Panc1 (cell line): ENCODE measurements at places on chromosomes 16 and 17.

- DNase-seq = no peak
These were observed 7.6 kb downstream of the ATXN1L start for GRCh38 chr16:71853413-71853812.

- DNase-seq = no peak
These were observed 14.5 kb downstream of the SLC7A6OS start for GRCh38 chr16:68296291-68296690.

GRCh38 chr16:58102665-58103392 is 26.4 kb downstream of the CFAP20 start:
- DNase-seq = no peak

DNA sequence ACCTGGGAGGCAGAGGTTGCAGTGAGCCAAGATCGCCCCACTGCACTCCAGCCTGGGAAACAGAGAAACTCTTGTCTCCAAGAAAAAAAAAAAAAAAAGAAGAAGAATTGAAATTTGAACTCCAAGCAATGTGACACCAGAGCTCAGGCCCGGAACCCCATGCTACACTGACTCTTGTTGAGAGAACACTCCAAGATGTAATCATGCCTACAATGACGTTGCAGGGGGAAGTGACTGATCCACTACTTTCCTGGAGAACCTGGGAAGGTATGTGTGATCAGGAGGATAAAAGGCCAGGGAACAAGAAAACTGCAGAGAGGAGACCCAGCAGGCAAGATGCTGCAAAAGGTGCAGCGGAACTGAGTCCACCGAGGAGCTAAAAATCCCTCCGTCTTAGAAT is 57.9 kb downstream of the ADCY9 start:
- no peak for DNase-seq

DNA sequence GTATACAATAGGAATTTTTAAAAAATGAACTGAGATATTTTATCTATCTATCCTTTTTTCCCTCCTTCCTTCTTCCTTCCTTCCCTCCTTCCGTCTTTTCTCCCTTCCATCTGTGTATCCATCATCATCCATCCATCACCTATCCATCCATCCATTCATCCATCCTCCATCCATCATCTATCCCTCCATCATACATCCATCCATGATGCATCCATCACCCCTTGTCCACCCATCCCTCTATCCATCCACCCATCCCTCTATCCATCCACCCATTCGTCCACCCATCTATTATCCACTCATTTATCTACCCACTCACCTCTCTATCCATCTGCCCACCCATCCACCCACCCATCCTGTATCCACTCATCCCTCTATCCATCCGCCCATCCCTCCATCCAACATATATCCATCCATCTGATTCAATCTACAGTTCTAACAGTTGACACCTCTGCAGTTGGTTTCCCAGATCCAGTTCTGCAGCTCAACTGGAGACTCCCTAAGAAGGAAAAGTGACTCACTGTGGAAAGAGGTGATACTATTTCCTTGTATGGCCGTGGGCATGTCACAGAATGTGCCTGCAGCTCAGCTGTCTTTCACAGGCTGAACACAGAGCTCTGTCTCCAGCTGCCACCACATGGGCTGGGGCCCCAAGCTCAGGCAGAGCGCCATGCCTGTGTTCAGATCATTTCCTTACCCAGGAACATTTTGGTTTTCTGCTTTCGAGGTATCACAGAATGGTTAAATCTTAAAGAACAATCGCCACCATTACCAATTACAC is 130.8 kb downstream of the XYLT1 start:
- no peak for DNase-seq
